Fibroblast of lung (primary cell): ENCODE measurements at places on chromosomes 5 and 9. TPM values are rescaled to one million over a fixed set of nuclear protein-coding genes. Genes with fewer than 3 reads are reported as not detected.

GRCh38 chr5:16140417-16140816 lies 39.2 kb downstream of the MARCHF11 start:
- no peak overlapping the region for H3K27ac ChIP-seq
- H3K4me1 ChIP-seq: no peaks in the 10 kb centered on the region
- H3K27me3 ChIP-seq: no peaks in the 10 kb centered on the region
- no peak for DNase-seq
- H3K4me3 ChIP-seq: no peak overlapping the region

Gene PRRX2
- 4.6 and 11.7 TPM in 2 replicates for total RNA-seq

DNA sequence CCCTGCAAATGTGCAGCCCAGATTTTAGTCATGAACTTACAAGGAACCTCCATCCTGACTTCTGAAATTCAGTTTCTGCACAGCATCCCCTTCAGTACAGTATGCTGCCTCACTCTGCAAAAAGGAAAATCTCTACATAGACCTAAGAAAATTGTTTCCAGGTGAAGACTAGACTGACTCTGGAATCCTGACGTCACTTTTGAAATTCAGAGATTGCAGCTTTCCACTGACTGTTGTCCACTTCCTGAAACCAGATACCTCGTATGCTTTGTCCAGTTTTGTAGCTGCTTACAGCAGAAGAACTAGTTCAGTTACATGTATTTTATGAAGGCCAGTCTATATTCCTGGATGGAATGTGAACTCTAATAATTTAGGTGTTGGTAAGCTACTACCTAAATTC lies 629.3 kb upstream of the ST8SIA4 start:
- H3K27ac ChIP-seq: no peak overlapping the region
- no peaks in the 10 kb centered on the region for H3K36me3 ChIP-seq
- H3K4me3 ChIP-seq: no peak overlapping the region
- H3K4me1 ChIP-seq: no peaks in the 10 kb centered on the region
- peak; percentile 2 for DNase-seq
- no peaks in the 10 kb centered on the region for H3K27me3 ChIP-seq

DNA sequence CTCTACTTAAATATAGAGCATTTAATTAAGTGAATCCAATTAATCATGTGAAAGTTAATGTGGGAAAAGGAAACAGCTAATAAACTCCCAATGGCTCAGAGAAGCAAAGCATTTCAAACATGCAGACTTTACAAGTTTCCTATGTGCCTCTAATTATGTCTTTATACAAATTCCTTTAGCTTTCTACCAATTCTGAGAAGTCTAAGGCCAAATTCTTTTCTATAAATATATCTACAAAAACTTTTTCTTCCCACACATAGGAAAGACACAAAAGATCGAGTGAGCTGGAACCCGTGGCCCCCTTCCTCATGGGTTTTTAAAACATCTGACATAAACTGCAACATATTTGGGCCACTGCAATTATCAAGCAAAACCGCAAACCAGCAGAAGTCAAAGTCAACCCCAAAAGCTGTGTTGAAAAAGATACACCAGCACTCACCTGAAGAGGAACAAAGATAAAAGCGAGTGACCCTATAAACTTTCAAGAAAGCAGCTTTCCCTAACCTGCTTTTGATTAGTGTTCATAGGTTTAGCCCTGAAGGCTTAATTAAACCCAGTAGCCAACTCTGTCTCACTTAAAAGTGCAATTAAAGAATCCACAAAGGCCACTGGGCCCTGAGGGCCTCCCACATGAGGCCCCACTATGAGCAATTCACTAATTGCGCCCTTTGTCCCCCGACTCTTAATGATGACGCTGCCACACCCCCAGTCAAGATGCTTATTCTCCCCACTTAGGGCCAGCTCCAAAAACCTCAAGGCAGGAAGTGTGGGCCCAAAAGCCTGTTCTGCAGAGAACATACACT lies 12.1 kb downstream of the SEMA5A start:
- no peaks in the 10 kb centered on the region for H3K27me3 ChIP-seq
- peak; percentile 53 for DNase-seq
- peak overlapping the region; percentile 50 for H3K27ac ChIP-seq
- H3K36me3 ChIP-seq: no peaks in the 10 kb centered on the region

DNA sequence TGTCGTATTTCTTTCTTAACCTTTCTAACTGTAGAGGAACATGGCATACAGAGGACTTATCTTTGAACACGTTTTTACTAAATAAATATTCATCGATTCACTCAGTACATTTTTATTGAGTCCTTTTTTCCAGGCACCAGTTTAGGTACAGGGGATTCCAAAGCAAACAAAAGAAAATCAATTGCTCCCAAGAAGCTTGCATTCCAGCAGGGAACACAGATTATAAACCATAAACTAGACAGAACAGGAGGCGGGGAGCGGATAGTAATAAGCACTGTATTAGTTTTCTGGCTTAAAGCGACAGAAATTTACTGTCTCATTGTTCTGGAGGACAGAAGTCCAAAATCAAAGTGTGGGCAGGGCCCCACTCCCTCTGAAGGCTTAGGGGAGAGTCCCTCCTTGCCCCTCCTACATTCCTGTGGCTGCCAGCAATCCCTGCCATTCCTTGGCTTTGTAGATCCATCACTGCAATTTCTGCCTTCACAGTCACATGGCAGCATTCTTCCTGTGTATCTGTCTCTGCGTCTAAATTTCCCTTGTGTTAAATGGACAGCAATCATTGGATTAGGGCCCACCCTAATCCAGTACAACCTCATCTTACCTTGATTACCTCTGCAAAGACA lies 115.5 kb downstream of the COL23A1 start:
- H3K4me1 ChIP-seq: no peaks in the 10 kb centered on the region
- no peak overlapping the region for H3K27ac ChIP-seq
- H3K27me3 ChIP-seq: no peaks in the 10 kb centered on the region
- DNase-seq: no peak
- no peaks in the 10 kb centered on the region for H3K36me3 ChIP-seq

Gene FOXD4L3
- under 0.01 TPM in 1 of 2 replicates, not detected in the other for total RNA-seq

- no peak for DNase-seq
- no peak overlapping the region for H3K27ac ChIP-seq
- H3K36me3 ChIP-seq: no peaks in the 10 kb centered on the region
- no peak overlapping the region for H3K4me3 ChIP-seq
Observed at GRCh38 chr9:89801341-89801740, 196.5 kb downstream of the GADD45G start.

DNA sequence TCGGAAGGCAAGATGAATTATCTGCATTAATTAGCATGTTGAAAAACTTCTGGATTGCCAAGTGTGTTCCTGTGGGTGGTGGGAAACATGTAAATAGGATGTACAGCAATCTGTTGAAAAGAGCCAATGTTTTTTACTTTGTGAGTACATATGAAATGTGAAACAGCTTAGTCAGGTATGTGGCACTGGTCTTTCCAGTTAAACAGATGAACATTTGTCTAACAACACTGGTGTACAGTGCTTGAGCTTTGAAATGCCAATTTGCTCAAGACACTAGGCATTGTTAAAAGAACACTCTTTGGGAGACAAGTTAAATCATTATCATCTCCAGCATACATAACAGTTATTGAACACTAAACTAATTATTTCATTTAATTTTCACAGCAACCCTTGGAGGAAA lies 107.3 kb upstream of the SLC24A2 start:
- no peaks in the 10 kb centered on the region for H3K4me1 ChIP-seq
- H3K27ac ChIP-seq: no peak overlapping the region
- no peak overlapping the region for H3K4me3 ChIP-seq
- DNase-seq: no peak
- no peaks in the 10 kb centered on the region for H3K27me3 ChIP-seq

Gene CXCL14
- total RNA-seq: 0.17 and 0.26 TPM in 2 replicates

Gene CD74
- total RNA-seq: 3.9 and 5.9 TPM in 2 replicates

Gene CSF2
- total RNA-seq: 0.51 and 0.66 TPM in 2 replicates

Gene PCDHA8
- total RNA-seq: under 0.01 and 0.33 TPM in 2 replicates

DNA sequence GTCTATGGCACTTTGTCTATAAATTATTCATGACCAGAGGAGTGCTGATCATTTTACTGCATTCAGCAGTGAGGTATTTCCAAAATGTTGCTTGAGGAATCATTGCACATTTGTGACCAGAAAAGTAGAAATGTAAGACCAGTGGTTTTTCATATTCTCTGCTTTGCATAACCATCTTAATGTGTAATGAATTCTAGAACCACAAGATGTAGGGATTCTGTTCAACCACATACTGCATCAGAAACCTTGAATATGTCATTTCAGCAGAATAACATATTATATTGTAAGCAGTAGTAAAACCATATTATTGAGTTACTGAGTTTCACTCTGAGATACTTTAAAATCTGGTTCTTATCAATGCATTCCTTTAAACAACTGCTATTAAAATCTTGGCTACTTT lies 1243.4 kb downstream of the MAT2B start:
- DNase-seq: no peak
- H3K4me3 ChIP-seq: no peak overlapping the region
- H3K4me1 ChIP-seq: no peaks in the 10 kb centered on the region
- H3K27me3 ChIP-seq: no peaks in the 10 kb centered on the region
- no peaks in the 10 kb centered on the region for H3K36me3 ChIP-seq
- no peak overlapping the region for H3K27ac ChIP-seq

GRCh38 chr5:20105915-20106314 lies 117.9 kb upstream of the CDH18 start:
- no peaks in the 10 kb centered on the region for H3K36me3 ChIP-seq
- no peak overlapping the region for H3K27ac ChIP-seq
- no peaks in the 10 kb centered on the region for H3K4me1 ChIP-seq
- no peak overlapping the region for H3K4me3 ChIP-seq

GRCh38 chr5:52876456-52876855 lies 88.7 kb downstream of the ITGA1 start:
- peak; percentile 78 for DNase-seq
- H3K27me3 ChIP-seq: no peaks in the 10 kb centered on the region
- H3K4me3 ChIP-seq: no peak overlapping the region
- no peaks in the 10 kb centered on the region for H3K4me1 ChIP-seq

DNA sequence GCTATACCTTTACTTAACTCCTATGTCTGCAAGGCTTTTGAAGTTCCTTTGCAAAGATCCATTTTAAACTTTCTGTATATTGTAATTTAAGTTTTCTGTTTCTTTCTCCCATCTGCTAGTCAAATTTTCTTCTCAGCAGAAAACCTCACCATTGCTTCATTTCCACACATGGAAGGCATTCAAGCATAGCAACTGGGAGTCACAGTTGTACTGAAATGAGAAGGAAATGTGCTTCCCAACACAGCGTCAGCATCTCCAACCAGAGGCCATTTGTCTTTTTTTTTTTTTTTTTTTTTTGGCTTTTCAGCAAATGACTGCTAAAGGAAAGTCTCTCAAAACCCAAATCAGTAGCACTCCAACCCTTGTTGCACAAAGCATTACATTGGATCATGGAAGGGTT lies 92.5 kb downstream of the RAB3C start:
- DNase-seq: no peak
- no peak overlapping the region for H3K27ac ChIP-seq
- no peak overlapping the region for H3K4me3 ChIP-seq

Gene CAVIN4
- 1.0 and 1.5 TPM in 2 replicates for total RNA-seq

Gene TRIM7
- total RNA-seq: 2.3 and 7.3 TPM in 2 replicates

Gene FAM221B
- total RNA-seq: not detected in 2 replicates

Gene DEPDC1B
- total RNA-seq: 2.1 and 2.5 TPM in 2 replicates

DNA sequence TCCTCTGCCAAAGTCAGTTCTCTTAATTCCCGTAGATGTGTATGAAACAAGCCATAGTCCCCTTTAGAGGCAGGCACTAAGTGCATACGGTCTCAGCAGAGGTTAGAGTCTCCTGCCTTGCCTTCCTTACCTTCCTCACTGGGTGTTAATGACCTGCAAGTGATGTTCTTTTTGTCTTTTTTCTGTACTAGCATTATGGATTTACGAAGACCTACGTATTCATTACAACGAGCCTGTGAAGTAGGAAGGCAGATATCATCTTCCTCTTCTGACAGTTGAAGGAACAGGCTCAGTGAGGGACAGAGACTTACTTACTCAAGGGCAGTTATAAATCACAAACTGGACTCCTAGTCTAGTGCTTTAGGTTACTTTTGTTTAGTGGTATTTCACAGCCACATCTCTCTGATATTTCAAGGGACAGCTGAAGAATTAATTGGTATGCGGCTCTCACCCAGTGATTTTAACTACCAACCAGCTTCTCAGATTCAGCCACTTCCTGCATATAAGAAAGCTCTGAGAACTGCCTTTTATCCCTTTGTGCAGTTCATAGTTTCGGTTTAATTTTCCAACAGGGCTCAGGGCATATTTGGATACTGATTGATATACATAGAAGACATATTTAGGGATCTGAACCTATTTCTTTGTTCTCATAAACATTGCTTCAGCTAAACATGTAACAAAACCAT lies 85.1 kb upstream of the CKMT2 start:
- no peaks in the 10 kb centered on the region for H3K4me1 ChIP-seq
- no peaks in the 10 kb centered on the region for H3K27me3 ChIP-seq
- no peak overlapping the region for H3K4me3 ChIP-seq
- DNase-seq: no peak
- no peaks in the 10 kb centered on the region for H3K36me3 ChIP-seq
- H3K27ac ChIP-seq: no peak overlapping the region

Gene FGF1
- total RNA-seq: 0.77 and 3.5 TPM in 2 replicates

Gene WNT8A
- not detected in 2 replicates for total RNA-seq

DNA sequence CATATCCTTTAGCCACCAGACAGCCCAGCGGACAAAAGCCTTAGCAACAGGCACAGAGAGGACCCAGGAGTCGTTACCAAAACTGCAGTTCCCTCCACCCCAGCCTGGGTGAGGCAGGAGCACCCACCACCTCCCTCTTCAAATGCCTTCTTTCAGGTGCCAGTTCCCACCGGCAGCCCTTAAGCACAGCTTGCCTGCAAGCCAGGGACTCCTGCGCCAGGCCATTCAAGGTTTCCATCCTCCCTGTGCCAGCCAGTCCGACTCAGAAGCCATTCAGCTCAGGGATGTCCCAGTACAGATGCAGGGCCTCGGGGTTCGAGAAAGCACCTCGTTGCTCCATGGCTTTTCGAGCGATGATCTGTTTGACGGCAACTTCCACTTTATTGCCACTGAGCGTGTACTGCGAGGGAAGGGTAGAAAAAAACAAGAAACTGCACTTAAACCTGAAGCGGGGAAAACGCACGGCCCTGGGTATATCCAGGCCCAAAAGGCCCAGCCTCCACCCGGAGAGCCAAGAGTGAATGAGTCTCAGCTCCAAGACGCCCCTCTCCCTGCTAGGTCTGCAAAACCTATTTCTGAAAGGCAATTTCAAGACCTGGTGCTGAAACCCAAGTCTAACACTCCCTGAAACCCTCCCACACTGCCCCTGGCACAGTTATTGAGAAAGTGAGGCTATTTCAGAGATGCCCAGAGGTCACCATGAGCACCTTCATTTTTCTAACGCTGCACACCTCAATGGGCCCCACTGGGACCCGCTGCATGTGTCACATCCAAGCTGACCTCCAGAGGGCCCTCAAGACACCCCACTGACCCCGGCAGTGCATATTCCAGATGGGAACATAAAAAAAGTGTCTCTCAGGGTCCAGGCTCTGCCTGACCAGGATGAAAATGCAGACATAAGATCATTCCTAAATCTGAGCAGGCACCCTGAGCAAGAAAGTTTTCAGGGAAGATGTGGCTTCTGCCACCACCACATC lies 36.8 kb upstream of the ZNF354A start:
- DNase-seq: no peak
- no peaks in the 10 kb centered on the region for H3K4me1 ChIP-seq
- no peak overlapping the region for H3K27ac ChIP-seq
- H3K4me3 ChIP-seq: no peak overlapping the region
